GM13976 (cell line): ENCODE measurements at places on chromosomes 3 and 15.

DNA sequence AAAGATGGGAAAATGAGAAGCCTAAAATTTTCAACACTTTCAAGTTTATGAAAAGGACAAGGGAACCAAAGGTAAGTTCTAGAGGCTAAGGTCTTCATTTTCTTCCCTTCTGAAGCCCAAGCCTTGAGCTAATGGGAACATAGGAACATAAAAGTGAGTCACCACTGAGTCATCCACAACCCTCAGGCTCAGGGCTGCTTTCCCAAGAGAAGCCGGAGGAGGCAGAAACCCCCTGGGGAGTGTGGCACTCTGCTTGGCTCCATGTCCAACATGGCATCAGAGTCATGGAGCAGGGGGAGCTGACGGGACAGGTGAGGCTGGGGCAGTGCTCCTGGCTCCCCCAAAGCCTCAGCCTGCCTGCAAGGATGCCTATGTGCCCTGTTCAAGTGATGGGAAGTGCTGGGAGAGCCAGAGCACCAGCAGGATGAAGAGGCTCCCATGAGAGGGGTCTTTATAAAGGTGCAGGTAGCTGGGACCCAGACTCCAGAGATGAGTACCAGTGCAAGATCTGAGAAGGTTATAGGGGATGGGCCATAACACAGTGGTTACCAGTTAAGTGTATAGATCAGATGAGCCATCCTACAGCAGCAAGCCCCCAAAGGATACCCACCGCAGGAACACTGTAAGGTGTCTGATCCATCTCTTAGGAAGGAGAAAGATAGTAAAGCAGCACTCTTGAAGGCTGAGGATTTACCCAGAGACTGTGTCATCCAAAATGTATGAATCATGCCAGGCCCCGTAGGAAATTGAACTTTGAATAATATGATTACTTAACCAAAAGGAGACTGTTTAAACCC lies 31.8 kb upstream of the RYR3 start:
- no peak for DNase-seq

GRCh38 chr3:37240170-37240945 lies 66.0 kb upstream of the LRRFIP2 start:
- DNase-seq, result no peak

DNA sequence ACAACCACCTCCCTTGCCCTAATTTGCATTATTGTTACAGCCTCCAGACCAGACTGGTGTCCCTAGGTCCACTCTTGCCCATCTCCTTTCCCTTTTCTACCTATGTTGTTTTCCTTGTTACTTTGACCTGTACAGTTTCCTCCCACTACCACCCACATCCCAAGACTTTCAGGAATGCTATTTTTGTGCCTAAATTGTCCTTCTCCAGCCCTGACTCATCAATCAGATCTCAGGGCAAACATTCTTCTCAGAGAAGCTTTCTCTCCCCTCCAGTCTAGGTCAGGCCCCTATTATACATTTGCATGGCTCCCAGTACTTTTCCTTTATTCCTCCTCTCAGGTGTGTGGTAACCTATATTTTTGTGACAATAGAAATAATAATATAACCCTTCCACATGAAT lies 241.5 kb downstream of the IGSF11 start:
- no peak for DNase-seq

- no peak for DNase-seq
Observed at GRCh38 chr3:45623393-45623792, 28.8 kb downstream of the LIMD1 start.

DNA sequence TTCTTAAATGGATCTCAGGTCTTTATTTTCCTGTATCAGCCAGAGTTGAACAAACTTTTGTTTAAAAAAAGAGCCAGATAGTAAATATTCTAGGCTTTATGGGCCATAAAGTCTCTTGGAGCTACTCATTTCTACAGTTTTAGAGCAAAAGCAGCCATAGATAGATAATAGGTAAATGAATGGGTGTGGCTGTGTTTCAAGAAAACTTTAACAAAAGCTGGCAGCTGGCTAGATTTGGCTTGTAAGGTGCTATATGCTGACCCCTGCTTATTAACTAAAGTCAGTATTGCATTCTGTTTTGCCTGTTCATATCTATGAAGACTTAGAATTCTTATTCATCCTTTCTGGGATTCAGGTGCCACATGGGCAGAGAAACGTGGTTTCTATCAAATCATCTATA lies 29.0 kb downstream of the MFN1 start:
- no peak for DNase-seq

DNA sequence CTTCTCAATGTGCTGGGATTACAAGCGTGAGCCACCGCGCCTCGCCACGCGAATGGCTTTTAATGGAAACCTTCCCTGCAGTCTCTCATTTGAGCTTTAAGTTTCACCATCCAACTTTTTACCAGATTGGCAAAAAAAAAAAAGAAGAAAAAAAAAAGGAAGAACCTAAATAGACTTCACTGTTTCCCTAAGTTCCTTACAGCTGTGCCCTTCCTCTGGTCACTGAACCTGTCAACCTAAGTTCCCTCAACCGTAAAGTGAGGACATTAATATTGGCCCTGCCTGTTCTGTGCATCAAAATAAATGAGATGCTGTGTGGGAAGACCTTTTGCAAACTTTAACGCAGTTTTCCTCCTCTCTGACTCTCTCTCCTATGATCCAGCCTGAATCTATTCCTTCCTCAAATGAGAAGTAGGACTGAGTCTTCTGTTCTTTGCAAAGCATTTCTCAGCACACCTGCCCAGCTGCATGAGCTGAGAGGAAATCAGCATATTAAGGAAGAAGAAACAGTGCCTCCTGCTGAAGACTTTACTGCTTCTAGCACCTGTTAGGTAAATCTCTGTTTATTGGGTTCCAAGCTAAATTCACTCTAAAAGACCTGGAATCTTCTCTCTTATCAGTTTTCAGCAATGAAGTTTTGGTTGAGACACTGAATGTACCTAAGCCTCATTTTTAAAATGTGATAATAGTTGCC lies 99.6 kb upstream of the ETV5 start:
- DNase-seq, result no peak

- no peak for DNase-seq
Observed at GRCh38 chr3:5122741-5123706, 932 bp downstream of the ARL8B start.
